ENCODE measurements at places on chromosomes 3 and 15. TPM values are rescaled to one million over a fixed set of nuclear protein-coding genes. Genes with fewer than 3 reads are reported as not detected.

LTF gene
- polyA plus RNA-seq: not detected

HTR3C gene
- polyA plus RNA-seq: not detected

FGF12 gene
- polyA plus RNA-seq: 149 TPM

TM6SF1 gene
- polyA plus RNA-seq: 393 TPM

GOLGA8Q gene
- not detected for polyA plus RNA-seq

ABI3BP gene
- polyA plus RNA-seq: not detected

ATP13A4 gene
- 1.9 TPM for polyA plus RNA-seq

ADGRG7 gene
- polyA plus RNA-seq: not detected

MED12L gene
- polyA plus RNA-seq: 3.2 TPM

PCOLCE2 gene
- not detected for polyA plus RNA-seq

CAMK1 gene
- 13.7 TPM for polyA plus RNA-seq

PROS1 gene
- 6.2 TPM for polyA plus RNA-seq

THRB gene
- 5.6 TPM for polyA plus RNA-seq

SHQ1 gene
- polyA plus RNA-seq: 20.3 TPM

IL12A gene
- not detected for polyA plus RNA-seq

Data from Purkinje cell (primary cell).